SHP77 treated with DMSO at 0.1 percent for 48 hours (cell line): ENCODE measurements at places on chromosomes 5 and 9.

- no peak for DNase-seq
Observed at GRCh38 chr5:175120412-175120811, 323.6 kb downstream of the DRD1 start.

DNA sequence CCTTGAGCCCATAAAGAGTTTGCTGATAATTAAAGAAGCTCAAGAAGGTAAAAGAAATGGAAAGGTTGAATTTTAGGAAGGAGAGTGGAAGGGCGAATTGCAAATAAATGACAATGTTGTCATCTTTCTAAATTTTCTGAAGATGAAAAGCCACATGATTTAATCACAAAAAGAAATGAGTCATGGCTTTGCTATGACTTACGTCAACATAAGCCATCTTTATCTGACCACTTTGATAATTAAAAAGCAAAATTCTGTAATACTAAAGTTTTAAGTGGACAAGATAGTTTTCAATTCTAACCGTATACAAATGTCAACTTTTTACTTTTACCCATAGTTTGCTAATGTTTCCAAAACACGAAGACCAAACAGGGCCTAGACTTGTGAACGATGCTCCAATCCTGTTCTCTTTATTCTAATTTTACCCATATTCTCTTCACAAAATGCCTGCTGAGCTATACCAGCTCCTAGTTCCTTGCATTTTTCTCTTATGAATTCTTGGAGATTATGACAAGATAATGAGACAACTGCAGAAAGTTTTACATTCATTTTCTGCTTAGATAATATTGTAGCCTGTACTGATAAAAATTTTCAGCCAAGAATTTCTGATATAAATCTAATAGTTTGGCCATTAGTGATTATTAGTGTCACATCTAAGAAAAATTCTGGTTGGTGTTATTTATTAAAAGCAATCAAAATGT lies 21.8 kb upstream of the PRUNE2 start:
- DNase-seq, result no peak

DNA sequence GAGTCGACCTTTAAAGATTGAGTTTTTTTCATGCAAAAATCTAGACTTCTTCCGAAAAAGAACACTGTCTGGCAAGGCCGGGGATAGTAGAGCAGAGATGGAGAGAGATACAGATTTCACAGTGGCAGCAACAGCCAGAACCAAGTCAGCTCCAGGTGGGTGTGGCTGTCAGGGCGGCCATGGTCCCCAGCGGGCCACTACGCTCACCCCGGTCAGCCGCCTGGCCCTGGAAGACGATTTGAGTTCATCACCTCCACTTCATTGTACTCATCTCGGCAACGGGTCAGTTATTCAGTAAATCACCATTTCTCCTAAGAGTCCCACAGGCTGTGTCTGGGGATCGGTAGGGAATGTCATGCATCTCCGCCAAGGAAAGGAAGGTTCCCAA lies 53.0 kb downstream of the ZNF354C start:
- no peak for DNase-seq

DNA sequence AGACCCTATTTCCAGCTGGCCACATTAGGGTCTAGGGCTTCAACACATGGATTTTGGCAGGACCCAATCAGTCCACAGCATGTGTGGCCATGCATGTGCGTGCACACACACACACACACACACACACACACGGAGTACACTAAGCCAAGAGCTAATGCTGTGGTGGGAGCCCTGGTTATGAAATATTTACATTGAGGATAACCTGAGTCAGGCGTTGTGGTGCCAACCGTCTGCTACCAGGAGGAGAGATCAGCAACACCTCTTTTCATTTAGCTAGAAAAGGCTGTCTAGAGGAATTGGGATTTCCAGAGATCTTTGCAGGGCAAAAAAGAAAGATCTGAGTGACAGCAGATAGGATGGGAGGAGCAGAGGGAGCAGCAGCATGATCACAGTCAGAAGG lies 141.5 kb downstream of the TRPM3 start:
- no peak for DNase-seq

DNA sequence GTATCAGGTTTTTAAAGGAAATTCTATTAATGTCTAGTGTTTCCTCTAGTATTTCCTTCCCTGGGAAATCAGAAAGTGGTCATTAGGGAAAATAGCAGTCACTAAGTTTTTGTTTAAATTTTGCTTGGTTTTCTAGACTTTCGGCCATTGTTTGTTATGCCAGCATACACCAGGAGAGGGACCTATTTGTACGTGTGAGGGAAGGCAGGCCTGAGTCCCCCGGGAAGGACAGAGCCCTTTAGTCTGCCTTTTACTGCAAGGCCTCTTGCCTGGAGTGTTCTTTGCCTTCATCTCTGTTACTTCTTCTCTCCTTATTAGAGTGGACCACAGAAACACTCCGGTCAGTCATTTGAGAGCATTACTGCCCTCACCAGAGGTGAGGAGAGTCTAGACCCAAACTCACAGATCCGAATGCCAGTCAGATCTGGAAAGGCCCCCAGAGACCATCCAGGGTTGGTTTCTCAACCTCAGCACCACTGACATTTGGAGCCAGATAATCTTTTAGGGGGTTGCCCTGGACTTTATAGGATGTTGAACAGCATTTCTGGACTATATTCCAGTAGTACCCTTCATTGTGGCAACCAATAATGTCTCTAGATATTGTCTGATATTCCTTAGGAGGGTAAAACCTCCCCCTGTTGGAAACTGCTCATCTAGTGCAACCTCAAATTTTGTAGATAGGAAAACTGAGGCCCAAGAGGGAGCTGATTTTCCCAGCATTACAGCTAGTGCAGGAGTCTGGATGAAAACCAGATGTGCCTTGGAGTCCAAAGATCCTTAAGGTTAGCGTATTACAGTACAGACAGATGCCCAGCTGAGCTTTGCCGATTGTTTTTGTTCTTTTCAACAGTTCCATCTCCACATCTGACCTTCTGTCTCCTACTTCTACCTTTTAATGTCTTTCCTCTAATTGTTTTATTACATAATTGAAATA lies 93.0 kb upstream of the NIPAL4 start:
- no peak for DNase-seq

DNA sequence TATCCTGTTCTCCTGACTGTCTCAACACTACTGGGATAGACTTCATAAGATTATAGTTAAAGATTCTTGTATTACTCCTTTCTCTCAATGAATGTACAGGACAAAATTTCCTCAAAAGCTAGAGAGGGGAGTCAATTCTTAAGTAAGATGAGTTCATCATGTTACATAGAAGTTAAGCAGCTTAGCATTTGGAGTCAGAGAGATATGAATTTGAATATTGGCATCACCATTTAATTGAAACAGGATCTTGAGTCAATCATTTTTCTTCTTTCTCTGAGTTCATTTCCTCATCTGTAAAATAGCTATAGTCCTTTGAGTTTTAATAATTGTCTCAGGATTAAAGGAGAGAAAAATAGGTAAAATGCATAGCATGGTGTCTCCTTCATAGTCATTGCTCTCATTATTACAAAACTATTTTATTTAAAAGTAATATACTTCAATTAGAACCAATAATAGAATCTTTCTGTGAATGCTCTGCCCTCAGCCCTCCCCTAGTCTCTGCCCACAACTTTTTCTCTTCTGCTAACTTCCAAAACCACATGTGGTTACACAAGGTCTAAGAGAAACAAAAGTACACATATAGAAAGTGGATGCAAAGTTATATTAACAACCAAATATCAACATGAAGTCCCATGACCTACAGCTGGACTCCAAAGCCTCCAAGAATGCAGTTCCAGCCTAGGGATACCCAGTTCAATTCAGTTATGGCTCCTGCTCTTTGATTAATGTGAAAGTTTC lies 265.6 kb downstream of the TLE1 start:
- DNase-seq, result no peak

DNA sequence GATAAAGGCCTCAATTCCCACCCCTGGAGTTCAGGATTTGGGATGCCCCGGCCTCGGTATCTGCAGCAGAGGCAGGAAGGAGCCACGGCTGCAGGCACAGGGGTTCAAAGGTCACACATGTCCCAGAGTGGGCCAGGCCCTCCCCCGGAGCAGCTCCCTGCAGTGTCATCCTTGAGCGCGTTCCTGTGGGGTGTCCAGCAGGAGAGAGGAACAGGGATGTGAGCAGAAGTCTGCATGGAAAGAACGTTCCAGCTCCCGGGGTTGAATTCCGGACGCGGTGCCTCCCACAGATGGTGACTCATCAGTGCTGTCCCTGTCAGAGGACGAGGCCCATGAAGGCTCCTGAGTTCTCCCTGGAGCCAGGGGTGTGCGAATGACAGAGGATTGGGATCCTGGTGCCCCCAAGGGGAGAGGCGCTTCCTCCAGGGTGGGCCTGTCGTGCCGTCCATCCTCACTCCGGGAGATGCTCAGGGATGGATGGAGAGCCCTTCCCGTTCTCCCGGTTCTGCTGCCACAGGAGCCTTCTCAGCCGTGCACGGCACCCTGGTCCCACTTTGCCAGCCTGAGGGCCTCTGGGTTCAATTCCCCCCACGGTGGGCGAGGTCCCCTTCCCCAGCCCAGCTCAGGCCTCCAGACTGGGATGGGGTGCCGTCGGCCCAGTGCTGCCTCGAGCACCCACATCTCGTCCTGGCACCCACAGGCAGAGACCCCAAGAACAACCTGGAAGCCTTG lies 3.1 kb downstream of the LCN1 start:
- DNase-seq, result no peak

- no peak for DNase-seq
Observed at GRCh38 chr9:113486327-113486726, 22.8 kb downstream of the RGS3 start.

- no peak for DNase-seq
Observed at GRCh38 chr9:110691002-110691549, 22.5 kb downstream of the MUSK start.

- no peak for DNase-seq
Observed at GRCh38 chr9:35518225-35518821, 28.4 kb downstream of the RUSC2 start.

- DNase-seq, result no peak
Observed at GRCh38 chr5:93594591-93595419, 11.8 kb downstream of the NR2F1 start.
